ENCODE measurements at places on chromosomes 13 and 19.

DNA sequence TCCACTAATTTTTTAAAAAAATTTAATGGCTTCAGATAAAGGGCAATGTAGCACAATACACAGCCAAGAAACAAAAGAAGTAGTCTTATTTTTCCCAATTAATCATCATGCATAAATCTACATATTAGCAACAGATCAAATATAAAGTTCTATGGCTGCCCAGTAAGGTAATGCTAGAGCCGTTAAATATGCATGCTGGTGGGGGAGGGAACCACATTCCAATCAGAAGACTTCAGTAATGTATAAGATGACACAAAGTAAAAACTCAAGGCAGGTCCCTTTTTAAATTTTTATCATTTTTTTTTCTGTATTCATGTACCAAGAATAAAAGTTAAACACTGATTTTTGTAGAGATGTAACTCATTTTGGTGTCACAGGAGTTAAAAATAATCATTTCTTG lies 62.0 kb downstream of the MPHOSPH8 start:
- no peak for DNase-seq

GRCh38 chr13:27770809-27771208 lies 21.5 kb upstream of the GSX1 start:
- DNase-seq, result no peak

- peak; percentile 6 for DNase-seq
Observed at GRCh38 chr13:42078128-42078808, 29.8 kb downstream of the DGKH start.

DNA sequence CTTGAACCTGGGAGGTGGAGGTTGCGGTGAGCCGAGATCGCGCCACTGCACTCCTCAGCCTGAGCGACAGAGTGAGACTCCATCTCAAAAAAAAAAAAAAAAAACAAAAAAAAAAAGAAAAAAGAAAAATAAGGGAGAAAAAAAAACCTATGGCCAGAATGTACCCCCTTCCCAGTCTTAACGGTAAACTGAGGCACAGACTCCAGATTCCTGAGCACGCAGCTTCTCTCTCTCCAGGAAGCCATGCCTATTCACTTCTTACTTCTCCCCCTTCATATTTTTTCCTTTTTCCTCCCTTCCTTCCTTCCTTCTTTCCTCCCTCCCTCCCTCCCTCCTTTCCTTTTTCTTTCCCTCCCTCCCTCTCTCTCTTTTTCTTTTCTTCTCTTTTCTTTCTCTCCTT lies 5.4 kb downstream of the ADGRE2 start:
- no peak for DNase-seq

DNA sequence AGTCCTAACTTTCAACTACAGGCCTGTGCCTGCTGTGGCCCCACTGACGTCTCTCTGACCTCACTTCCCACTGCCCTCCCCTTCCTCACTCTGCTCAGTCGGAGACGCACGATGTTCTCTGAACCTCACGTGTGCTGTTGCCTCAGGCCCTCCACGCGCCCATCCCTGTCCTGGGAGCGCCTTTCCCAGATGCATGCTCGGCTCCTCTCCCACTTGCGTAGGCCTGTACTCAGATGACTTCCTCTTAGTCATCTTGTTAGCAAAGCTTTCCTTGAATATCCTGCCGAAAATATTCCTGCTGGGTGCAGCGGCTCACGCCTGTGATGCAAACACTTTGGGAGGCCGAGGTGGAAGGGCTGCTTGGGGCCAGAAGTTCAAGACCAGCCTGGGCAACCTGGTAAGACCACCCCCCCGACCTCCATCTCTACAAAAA lies 9.3 kb upstream of the SYT5 start:
- DNase-seq, result peak; percentile 45

DNA sequence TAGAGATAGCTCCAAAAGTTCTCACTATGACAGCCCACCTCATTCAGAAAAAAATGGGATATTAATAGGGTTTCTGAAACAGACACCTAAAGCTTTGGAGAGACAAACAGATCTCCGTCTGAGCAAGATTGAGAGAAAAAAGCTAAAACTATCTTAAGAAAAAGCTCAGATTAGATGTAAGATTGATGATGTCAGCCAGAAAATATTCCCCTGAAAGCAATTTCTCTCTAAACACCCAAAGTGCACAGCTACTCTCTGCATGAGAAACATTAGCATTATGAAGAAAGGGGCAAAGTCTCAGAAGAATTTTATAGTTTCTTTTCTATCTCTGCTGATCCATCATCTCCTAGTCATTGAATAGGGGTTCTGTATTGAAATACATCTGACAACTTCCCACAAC lies 148.9 kb downstream of the ZNF737 start:
- no peak for DNase-seq

DNA sequence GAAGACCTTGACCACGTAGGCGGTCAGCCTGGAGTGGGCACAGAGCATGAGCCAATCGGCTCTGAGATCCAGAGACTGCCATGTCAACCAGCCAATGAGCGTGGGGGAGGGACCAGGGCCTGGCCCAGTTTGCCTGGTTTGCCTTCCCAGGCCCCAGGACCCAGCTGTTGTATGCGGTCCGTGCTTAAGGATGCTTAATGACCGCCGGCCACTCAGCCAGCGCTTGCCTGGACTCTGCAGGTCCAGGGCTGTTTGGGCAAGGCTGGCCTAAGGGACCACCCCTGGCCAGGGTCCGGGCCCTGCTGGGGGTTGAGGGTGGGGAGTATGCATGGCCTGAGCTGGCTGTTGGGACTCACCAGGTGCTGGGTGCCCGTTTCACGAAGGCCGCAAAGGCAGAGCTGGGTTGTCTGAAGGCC lies 23.1 kb upstream of the TNFSF14 start:
- no peak for DNase-seq

Measured in muscle of leg (tissue), 16 donors.